Adipocyte (in vitro differentiated cells): ENCODE measurements at places on chromosomes 5 and 9.

DNA sequence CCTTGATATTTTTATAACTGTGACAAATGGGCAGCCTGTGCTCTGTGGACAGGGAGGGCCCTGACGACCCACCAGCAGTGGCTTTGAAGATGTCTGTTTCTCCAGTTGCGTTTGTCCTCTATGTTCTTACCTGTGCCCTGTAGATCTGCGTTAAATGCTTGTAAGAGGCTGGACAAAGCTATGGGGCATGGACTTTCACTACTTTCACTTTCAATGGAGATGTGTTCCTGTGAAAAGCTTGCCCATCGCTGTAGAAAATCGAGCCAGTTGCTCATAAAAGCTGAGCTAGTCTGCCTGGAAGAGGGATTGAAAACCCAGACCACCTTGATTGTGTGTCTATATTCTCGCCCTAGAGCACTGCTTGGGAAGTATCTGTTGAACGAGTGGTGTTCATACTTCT, 74.1 kb downstream of the PSAT1 start:
- no peak for DNase-seq

DNA sequence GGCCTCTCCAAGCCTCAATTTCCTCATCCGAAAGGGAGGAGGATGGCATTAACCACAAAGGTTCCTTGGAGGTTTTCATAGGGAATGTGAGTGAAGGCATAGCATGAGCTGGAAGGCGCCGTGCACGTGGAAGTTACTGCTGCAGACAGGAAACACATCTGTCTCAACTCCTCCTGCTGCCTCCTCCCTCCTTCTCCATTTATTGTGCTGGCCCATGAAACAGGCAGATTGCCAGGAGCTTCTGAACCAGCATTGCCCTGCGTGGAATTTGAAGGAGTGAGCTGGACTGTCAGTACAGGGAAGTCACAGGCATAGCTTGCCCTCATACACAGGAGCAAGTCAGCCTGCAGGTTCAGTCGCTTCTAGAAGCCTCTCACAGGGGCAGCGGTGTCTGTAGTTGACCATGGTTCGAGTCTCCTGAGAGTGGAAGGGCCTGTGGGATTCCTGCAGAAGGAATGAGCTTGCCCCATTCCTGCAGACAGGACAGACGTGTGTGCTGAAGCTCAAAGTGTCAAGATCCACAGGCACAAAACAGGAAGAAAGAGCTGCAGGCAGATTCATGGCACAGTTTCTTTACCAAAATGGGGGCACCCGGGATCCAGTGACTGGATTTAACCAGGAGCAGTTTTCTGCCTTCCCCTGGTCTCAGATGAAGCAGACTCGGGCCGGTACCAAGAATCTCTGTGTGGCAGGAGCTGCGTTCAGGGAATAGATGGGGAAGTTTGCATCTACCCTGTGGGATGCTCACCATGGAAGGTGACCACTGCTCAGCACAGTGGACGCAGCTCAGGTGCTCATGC, 48.7 kb upstream of the CTSL start:
- DNase-seq = peak; percentile 35

GRCh38 chr5:155827949-155828348, 499.0 kb upstream of the SGCD start:
- DNase-seq = no peak

DNA sequence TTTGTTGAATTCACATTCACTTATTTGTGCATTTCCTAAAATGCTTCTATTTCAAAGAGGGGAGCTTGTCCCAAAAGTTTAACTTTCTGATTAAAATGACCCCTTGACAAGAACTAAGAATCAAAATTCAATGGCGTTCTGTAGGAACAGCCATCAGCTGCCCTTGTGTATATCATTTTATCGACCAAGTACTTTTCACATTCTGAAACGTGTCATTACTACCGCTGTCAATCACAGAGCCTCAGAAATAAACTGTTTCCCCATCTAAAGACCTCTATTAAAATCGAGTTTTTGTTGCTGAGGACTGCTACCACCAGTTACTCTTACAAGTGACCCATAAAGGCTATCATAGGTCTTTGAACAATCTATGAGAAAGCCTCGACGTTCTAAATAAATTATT, 1.6 kb upstream of the FOXD1 start:
- no peak for DNase-seq

GRCh38 chr5:60668686-60669304, 31.2 kb downstream of the DEPDC1B start:
- DNase-seq = peak; percentile 76

DNA sequence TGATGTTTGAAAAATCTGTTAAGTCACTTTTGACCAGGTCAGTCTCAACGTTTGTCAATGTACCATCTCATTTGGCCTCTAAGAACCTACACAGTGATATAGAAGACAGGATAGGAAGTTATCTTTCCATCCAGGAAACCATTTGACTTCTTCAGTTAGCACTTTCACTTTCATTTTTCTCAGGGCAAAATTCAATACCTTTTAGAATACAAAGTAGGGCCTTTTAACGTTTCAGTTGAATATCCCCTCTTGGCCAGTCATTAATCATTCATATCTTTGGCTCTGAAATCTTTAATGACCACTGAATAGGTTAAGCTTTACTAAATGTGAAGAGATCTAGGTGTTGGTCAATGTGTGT, 101.1 kb upstream of the GNAQ start:
- DNase-seq = peak; percentile 47

DNA sequence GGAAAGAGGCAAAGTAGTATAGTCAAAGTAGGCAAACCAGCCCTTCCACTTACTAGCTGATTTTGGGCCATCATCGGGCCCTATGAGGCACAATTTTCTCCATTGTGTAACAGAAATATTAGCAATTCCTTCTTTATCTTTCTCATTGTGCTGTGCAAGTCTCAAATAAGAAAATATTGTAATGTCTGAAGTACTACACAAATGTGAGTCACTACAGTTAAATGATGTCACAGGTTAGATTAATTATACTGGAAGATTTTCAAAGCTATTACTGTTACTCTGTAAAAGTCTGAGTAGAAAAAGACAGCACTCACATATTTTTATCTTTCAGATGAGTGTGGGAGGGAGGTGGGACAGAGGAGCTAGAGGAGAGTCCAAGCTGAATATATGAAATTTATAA, 12.4 kb upstream of the TMC1 start:
- DNase-seq = peak; percentile 51

DNA sequence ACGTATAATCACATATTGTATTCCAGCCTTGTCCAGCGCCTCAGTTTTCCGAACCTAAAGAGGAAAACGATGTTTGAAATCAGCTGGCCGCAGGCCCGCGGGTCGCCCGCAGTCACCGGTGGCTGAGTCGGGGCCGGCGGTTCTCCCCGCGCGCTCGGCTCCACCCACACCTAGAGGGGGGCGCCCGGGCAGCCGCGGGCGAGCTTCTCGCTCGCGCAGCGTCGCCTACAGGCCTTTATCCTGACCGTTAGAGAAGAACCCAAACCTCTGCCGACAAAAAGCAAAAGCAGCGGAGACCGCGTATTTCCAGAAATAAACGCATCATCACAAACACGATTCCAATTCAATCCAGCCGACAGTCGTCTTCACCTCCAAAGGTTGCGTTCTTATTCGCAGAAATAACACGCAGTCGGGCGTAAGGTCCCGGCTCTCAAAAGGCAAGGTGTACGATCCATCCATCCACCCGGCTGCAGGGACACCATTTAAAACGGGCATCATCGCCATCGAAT, 725 bp upstream of the NIPBL start:
- DNase-seq = peak; percentile 95

DNA sequence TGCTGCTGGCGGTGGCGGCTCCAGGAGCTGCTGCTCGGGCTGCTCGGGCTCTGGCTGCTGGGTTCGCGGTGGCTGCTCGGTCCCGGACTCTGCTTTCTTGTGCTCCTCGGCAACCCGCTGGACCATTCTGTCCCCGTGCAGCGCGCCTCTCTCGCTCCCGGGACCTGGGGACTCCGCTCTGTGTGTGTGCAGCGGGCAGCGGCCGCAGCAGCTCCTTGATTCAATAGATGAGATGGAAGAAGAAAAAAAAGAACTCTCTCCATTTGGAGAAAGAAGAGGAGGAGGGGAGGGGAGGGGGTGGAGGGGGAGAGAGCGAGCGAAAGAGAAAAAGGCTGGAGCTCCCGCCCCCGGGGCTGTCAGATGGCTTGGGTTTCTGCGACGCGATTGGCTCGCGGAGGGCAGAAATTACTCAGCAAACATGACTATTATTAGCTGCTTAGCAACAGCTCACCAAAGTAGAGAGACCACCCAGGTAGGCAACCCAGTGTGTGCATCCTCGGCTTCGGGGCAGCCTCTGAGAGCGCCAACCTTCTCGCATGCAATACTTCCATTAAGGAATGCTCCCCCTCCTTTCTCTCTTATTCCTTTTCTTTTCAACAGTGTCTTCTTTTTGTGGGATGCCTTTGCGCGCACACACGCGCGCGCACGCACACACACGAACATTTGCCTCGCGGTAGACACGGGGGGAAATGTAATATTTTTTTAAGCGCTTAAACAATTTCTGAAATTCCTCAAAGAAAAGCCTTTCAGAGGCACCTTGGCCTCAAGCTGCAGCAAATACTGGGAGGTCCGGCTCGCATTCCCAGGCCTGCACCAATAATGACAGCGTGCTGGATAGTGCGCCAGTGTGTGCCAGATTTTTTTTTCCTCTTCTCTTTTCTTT, 7.6 kb downstream of the PTCH1 start:
- DNase-seq = peak; percentile 95

DNA sequence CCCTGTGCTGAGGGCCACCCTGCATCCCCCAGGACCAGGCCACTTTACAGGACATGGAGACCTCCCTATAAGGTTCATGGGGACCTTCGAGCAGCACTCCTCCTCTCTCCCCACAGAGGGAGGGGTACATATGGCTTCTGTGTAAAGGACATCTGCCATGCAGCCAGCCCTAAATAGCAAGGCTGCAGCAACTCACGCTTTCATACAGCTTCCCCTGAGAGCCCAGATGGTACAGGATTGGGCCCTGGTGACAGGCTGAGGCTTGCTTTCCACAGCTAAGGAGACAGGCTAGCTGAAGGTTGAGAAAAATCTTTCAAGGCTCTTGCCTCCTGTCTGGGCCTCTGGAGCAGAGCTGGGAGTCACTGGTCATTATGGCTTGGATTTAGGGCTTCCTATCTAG, 147.0 kb upstream of the ZNF366 start:
- no peak for DNase-seq

DNA sequence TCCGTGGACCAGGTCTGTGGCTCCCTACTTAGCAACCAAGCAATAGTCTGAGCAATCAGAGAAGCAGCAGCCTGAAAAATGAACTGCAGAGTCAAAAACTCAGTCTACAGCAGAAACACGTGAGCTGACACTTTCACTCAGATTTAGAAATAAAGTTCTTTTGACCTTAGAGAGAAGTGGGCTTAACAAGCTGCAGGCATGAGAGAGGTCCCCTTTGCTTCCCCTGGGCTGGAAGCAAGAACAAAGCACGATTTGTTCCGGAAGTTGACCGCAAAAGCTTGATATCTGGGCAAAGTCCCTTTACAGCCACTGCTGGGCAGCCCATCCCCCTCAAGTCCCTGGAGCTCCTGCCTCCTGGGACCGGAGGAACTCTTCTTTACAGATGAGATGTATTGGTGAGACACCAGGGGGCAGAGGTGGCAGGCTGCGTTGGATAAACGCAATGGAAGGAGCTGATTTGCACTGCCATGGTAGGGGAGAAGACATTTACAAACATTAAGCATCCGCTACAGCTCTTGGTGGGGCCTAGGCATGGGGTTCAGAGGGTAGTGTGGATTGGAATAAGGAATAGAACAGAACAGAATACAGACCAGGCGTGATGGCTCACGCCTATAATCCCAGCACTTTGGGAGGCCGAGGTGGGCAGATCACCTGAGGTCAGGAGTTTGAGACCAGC, 5.8 kb upstream of the SOWAHA start:
- DNase-seq = no peak

- no peak for DNase-seq
Measured at GRCh38 chr9:21266733-21267484, 27.1 kb upstream of the IFNA14 start.

DNA sequence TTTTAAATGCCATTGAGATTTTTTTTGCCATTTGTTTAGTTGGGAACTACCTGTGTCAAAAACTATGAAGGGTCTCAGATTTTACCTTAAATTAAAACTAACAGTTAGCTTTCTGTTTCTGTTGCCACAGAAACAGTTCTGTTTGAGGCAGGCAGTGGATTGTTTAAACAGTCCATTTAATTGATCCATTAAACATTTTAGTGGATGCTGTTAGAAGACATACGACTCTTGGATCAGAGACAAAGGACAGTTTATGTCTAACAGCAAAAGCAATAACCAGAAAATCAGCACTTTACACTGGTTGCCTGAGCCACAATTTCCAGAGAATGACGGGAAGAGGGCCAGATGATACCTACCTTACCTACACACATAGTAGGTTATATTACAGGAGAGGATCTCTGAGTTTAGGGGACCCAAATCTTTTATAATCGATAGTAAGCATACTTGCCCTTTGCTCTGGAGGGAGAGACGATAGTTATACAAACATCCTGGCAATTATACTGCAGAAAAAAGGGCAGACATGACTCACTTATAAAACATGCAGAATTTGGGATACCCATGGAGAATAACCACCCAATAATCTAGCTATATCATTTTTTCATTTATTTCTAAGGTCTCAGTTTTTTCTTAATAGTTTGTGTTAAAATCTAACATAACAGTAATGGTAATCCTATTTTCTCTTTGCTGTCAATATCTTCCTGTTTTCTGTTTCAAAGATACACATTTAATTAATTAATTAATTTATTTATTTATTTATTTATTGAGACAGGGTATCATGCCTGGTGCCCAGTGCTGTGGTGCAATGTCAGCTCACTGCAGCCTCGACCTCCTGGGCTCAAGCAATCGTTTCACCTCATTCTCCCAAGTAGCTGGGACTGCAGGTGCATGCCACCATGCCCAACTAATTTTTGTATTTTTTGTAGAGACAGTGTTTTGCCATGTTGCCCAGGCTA, 136.7 kb upstream of the TNFAIP8 start:
- no peak for DNase-seq

GRCh38 chr5:177309351-177310191, 2.1 kb downstream of the MXD3 start:
- peak; percentile 75 for DNase-seq

GRCh38 chr5:60036192-60036938, 142.8 kb upstream of the PDE4D start:
- DNase-seq = no peak

- DNase-seq = peak; percentile 17
Measured at GRCh38 chr5:37086466-37087173, 162.6 kb downstream of the CPLANE1 start.

GRCh38 chr5:130316971-130317680, 412.9 kb downstream of the CHSY3 start:
- DNase-seq = no peak

DNA sequence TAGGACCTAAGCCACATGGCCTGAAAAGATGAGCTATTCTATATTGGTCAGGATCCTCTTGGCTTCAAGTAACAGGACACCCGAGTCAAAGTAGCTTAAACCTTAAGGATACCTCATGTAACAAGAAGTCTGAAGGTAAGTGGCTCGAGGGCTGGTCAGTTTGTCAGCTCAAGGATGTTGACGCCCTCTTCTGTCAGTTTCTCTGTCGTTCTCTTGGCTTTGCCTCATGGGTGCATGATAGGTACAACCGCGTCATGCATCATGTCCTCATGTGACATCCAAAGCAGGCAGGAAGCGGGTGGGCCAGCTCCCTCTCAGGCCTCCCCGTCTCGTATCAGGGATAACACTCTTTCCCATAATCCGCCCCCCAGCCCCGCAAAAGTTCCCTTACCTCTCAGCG, 22.1 kb upstream of the TCERG1 start:
- no peak for DNase-seq

- DNase-seq = no peak
Measured at GRCh38 chr5:12805165-12805698, 901.0 kb upstream of the CTNND2 start.
